ENCODE measurements at places on chromosomes 7 and 10.

DNA sequence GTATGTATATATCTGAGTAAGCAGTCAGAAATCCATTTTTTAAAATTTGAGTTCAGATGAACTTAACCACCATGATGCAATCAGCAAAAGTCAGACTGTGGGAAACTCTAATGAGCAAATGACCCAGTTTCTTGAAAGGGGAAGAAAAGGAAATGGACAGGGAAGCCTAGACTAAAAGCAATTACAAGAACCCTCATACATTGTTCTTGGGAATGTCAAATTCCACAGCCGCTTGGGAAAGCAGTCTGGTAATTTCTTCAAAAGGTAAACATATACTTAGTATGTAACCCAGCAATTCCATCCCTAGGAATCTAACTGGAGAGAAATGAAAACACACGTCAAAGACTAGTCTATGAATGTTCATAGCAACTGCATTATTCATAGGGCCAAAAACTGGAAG lies 16.4 kb upstream of the FOXK1 start:
- no peak for DNase-seq

GRCh38 chr7:84216472-84216871 lies 21.9 kb upstream of the SEMA3A start:
- DNase-seq: no peak

- no peak for DNase-seq
These were observed 36.1 kb downstream of the ADGRA1 start for GRCh38 chr10:133123746-133124356.

GRCh38 chr7:102874966-102875365 lies 37.8 kb upstream of the LRRC17 start:
- DNase-seq: no peak

DNA sequence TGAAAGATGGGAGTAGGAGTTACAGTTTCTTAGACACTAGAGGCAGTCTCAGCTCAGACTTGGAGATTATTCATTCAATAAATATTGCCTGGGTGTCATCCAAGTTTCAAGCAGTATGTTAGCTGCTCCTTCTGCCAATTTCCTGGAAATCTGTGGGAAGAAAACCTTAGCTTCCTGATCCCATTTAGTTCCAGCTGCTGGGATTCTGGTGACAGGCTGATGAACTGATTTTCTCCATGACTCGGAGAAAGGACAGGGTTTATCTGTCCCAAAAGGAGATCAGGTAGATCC lies 95.8 kb downstream of the CLEC2L start:
- no peak for DNase-seq

DNA sequence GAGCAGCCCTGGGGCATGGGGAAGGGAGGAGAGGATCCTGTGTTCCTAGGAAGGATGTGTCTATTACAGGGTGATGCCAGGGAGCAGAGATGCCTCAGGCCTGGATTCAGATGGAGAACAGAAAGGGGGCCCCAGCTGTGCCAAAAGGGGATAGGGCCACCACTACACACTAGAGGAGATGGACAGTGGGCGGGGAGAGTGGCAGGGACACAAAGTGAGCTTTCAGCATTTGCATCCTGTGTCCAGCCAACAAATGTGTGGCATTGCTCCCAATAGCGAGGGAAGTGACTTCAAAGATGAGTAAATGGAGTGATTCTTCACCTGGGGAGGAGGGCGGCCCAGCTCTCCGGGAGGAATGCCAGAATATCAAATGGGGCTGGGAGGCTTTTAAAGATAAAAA lies 64.9 kb upstream of the WAPL start:
- no peak for DNase-seq

- no peak for DNase-seq
These were observed 178.8 kb downstream of the TPK1 start for GRCh38 chr7:144656965-144657517.

DNA sequence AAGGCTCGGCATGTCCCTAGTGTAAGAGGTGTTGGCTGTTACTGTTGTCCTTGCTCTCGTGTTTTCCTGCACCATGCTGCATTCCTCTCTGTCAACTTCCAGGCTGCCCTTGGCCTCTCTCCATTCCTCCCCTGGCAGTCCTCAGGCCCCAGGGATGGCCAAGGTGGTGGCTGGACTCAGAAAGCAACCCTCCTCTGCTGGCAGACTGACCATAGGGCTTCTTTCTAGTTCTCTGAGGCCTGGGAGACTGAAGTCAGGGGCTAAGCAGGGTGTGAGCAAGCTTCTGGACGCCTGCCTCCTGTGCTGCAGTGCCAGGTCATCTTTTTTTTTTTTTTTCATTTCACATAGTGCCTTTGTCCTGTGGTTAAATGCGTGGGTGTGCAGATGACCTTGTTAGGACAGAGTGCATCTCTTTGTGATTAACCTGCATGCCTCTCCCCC lies 72.0 kb downstream of the GOLGA7B start:
- DNase-seq: no peak

DNA sequence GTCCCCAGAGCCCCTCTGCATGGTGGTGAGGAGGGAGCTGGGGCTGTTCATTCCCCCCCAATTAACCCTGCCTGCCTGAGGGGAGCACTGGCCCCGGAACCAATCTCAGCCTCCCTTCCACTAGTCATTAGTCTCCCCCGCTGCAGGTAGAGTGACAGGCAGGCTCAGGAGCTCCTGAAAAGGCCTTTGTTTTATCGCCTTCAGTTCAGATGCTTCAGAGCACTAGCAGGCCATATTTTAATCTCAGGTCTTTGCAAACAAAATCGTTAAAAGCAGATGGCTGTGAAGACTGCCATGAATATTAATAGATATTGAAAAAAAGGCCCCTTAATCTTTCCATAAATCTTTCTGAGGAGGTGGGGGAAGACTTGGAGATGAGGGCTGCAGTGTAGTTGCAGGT lies 250.7 kb downstream of the RPS24 start:
- DNase-seq: no peak

GRCh38 chr7:42572561-42572960 lies 335.6 kb upstream of the GLI3 start:
- no peak for DNase-seq

DNA sequence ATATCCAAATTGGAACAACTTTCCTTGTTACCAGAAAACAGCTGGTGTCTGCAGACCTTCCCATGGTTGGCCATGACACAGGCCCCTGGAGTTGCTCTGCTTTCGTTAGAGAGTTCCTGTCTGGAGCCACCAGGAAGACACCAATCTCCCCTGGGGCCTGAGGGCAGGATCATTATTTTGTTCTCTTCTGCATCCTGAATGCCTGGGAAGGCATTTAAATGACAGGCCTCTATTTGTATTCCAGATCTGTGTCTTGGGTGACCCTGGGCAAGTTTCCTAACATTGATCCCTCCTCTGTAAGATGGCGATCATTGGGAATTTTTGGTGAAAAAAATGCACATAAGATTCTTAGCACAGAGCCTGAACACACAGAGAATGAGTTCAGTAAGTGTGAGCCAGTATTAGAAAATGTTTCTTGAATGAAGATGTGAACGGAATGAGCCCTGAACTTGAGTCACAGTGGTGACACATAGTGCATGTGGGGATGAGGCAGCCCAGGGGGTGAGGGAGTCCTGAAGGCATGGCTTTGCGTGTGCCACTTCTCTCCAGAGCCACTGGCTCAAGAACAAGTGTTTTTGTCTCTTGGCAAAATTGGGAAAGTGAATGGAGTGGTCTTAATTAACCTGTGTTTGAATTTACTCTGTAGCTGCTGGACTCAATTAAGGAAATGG lies 28.4 kb downstream of the BMPER start:
- DNase-seq: no peak

DNA sequence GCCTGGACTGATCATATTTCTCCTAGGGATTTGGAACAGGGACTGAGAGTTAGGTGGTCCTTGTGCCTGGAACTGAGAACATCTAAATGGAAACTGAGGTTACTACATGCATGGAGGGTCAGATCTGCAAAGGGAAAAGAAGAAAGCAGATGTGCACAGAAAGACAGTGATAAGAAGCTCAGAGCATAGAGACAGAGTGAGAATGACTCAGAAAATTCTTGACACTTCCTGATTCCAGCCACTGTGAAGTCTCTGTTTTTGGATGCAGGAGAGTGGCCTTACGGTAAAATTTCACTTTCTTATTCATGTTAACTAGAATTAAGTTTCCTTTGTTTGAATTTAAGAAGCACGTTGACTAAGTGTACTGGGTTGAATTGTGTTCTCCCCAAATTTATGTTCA lies 241.7 kb downstream of the TMEM26 start:
- DNase-seq: no peak

DNA sequence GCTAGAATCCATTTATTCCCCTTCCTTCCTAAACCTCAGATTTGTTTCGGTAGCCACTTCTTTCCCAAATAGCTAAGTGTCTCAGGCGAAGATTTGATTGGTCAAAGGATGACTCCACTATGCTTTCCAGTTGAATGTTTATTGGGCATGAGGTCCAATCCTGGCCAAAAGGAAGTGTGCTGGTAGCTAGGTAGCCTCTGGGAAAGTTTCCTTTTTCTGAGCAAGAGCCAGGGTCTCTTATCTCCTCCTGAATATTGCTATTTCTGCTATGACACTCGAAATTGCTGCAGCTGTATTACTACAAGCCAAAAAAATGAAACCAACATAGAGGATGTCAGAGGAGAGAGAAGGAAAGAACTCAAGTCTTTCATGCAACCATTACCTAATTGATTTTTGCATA lies 53.4 kb upstream of the MKX start:
- no peak for DNase-seq

DNA sequence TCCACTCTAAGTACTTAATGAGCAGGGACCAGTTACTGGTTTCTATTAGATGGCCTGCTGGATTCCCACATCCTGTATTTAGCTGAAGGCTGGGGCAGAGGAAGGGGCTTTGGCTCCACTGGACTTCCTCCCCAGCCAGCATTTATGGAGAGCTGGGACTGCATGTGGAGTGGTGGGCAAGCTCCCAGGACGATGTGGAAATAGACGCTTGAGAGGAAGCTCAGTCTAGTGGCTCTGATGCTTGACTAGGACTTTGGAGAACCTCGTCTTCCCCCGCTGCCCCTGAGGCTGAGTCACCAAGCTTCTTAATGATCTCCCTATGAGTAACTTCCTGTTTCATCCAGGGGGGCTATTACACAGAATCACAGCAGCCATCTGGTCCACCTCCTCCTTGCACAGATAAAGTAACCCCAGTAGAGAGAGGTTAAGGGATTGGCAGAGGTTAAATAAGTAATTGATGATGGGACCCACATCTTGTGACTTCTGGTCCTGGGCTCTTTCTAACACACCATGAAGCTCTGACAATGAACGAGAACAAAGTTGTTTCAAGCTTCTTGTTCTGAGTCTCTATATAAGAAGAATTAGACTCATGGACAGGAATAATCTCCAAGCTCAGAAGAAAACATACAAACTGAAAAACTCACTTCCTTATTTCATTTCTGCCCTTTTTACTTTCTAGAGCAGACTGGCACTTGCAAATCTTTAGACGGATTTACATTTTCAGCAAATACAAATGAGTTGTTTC lies 126.2 kb downstream of the PRPF18 start:
- DNase-seq: no peak

DNA sequence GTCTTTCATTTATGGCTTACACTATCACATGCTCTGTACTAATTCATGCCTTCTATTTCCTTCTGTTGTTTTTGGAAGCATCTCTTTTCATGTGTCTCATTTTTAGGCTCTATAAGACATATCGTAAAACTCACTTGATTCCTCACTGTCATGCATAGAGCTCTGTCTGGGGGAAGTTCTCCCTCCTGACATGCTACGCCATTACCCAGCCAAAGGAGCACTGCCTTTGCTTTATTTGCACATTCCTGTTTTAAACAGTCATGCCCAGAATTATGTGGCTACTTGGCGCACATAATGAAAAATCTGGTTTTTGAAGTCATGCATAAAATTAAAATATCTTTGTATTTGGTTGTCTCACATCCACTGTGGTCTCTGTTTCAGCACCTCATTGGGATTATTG lies 17.6 kb upstream of the AKR1C3 start:
- DNase-seq: no peak

DNA sequence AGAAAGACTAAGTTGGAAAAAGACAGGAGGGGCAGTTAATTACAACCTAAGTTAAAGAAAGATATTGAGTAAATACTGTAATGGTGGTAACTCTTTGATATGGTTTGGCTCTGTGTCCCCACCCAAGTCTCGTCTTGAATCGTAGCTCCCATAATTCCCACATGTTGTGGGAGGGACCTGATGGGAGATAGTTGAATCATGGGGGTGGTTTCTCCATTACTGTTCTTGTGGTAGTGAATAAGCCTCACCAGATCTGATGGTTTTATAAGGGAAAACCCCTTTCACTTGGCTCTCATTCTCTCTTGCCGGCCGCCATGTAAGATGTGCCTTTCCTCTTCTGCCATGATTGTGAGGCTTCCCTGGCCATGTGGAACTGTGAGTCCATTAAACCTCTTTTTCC lies 143.8 kb downstream of the GRK5 start:
- DNase-seq: no peak

GRCh38 chr7:139634087-139634486 lies 110.6 kb downstream of the CLEC2L start:
- DNase-seq: no peak

- no peak for DNase-seq
These were observed 77.7 kb upstream of the GNA12 start for GRCh38 chr7:2921653-2922347.

DNA sequence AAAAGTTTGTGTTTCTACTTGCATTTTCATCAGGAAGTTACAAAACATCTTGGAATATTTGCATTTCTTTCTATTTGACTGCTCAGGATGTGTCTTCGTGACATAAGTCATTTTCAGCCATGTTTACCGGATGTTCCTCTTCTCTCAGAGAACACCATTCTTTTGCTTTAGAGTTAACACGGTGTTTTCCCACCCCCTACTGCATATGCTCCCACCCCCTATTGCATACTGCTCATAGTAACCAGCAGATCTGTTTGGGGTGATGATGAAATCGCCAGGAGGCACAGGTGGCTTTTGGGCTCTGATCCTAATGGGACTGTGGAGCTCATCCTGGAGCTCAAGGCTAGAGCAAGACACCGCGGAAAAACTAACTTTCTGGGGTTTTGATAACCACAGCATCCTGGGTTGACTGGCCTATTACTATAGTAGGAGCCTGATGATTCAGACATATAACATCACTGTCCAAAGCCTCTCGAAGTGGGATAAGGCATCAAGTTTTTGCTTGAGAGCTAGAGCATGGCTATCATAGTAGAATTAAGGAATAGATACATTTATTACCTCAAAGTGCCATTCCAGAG lies 65.1 kb upstream of the BET1 start:
- no peak for DNase-seq

DNA sequence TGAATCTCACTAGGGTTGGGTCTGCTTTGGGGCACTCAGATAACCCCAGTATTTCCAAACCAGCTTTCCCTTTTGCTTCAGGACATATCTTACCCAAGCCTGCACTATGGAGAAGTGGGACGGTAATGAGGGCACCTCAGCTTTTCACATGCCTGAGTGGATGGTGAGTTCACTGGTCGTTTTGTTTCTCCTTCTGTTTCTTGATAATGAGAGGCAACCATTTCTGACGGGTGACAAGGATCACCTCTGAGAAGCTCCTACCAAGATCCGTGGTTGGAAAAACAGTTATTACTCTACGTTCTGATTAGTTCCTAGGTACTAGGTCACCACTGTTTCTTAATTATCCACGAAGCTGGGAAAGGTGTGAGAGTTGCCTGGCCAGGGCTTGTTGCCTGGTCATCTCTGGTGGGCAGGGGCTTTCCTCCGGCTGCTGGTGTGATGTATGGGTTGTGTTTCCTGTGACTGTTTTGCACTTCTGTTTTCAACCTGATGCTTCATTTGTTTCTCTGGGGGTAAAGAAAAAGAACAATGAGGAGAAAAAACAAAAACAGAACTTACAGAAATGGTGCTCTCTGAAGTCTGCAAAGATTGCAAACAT lies 65.7 kb upstream of the STRIP2 start:
- DNase-seq: no peak

- no peak for DNase-seq
These were observed 41.4 kb downstream of the HTR7 start for GRCh38 chr10:90816466-90816865.
